ENCODE measurements at places on chromosomes 13 and 19.

DNA sequence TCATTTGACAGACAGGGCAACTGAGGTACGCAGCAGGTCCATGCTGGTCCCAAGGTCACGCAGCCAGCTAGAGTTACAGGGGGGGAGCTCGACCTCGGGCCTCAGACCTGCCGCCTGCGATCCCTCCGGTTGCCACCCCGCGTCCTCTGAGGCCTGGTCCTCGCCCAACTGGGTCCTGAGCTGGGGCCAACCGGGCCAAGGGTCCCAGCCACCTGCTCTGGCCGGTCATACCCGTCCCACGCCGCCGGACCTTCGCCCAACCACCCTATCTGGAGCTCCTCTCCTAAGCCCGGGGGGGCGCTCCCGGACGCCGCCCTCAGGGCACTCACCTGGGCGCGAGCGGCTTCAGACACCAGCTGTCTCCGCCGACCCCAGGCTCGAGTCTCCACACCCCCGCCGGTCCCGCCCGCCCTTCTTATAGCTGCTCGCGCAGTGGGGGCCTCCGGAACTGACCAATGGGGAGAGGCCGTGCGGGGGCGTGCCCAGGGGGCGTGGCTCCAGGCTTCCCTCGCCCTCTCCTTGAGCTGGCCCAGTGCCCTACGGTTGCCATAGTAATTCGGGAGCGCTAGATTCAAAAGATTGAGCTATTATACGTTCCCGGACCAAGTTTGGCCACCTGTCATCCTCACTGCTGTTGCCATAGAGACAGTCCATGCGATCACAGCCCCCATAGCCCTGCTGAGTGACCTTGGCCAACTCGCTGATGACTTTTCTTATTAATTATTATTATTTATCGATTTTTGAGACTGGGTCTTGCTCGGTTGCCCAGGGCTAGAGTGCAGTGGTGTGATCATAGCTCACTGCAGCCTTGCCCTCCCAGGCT, at the start of gene PLIN5:
PLIN5 (minus strand) TSS at position 389 of the 823 bp plus-strand sequence. CDS start 1,150 bp downstream, outside the sequence.
- peak; percentile 92 for DNase-seq

GRCh38 chr13:114311387-114311786, 2.9 kb upstream of the CHAMP1 start:
- no peak for DNase-seq

- DNase-seq, result no peak
Observed at GRCh38 chr13:110771194-110771593, 57.7 kb downstream of the ING1 start.

GRCh38 chr13:112747256-112747655, 57.4 kb downstream of the ATP11A start:
- DNase-seq, result no peak

- peak; percentile 93 for DNase-seq
Observed at GRCh38 chr19:46717034-46717715, at the start of gene PRKD2. TSS of gene PRKD2 (minus strand) at chr19:46717114. CDS start at chr19:46716370, 744 bp downstream.

GRCh38 chr19:6297202-6297601, 17.4 kb upstream of the MLLT1 start:
- DNase-seq, result no peak

DNA sequence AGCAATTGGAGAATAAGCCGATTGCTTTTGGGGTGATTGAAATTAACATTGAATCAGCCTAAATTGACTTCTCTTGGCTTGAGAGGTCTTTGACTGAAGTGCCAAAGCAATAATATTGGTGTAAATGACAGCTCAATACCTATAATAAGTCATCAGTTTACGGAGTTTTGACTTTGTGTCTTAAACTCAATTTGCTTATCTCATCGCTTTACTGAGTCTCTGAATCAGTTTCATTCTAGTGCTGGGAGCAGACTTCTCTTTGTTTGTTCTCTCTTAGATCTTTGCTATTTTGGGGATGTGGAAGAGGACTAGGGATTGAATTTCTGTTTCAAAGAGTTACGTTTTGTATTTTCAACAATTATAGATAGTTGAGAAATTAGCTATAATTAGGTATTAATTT, 7.1 kb downstream of the RFC3 start:
- DNase-seq, result no peak

- no peak for DNase-seq
Observed at GRCh38 chr13:23848646-23849141, 40.5 kb downstream of the MIPEP start.

- DNase-seq, result peak; percentile 25
Observed at GRCh38 chr13:52879950-52880741, 31.7 kb upstream of the PCDH8 start.

DNA sequence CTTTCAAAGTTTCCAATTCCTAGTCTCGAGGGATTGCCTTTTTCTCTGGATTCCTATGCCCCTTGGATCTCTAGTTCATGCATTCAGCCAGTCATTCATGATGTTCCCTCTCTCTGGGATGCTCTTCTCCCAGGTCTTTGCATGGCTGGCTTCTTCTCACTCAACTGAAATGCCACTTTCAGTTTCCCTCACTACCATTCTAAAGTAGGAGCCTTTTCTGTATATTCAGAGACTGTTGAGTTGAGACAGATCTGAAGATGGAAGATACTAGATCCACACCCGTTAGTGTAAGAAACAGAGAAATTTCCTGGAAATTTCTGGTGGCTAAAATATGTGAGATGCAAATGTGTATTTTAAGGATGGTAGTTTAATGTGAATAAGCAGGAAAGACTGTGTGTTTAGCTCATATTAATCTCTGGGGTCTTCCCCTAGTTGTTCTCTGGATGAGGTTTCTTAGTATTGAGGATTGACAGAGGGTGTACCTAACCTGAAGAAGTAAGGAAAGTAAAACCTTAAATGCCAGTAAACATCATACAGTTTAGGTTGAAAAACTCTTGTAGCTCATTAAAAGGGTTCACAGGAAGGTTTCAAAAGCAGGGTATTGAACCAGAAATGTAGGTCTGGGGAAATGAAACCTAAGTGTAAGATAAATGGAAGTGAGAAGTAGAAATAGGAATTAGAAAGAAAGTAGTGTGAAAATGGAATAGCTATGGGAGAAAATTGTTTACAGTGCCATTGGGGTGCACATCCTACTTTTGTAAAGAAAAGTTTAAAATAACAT, 331.3 kb downstream of the NDFIP2 start:
- no peak for DNase-seq
